ENCODE measurements at places on chromosomes 12 and 14.
A peak's percentile ranks its signal among the peaks of the same experiment; 100 is the strongest.

- DNase-seq = no peak
Measured at GRCh38 chr12:58592475-58593207, 327.7 kb downstream of the LRIG3 start.

DNA sequence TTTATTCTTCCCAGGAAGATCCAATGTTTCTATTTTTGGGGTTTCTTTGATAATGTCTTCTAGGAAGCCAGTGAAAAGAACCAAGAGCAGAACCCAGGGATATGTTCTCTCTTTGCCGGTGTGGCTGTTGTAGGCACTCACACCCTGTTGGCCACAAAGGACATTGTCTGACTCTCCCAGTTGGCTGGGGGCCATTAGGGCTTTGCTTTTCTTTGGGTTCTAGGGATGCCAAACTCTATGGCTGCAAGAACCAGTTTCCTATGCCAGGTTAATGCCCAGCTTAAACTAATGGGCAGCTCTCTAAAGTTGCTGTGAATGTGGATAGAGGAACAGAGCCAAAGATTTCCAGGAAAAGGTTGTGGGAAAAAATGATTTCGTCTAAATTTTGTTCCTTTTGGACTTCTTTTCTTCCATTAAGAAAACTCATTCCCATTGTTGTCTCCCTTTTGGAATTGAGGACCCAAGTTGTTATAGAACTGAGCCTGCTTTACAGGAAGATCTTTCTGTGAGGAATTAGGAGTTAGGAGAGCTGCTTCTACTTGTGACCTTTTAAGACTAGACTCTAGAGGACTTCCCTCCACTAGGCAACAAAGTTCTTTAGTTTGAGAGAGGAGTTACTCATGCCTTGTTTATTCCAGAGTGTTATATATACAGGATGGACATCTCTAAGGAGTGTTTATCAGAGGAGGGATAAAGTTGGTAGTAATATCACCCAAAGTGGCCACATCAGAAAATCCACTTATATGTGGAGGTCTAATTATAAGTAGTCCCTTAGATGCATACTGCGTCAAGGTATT lies 13.1 kb downstream of the COPZ1 start:
- no peak for DNase-seq

DNA sequence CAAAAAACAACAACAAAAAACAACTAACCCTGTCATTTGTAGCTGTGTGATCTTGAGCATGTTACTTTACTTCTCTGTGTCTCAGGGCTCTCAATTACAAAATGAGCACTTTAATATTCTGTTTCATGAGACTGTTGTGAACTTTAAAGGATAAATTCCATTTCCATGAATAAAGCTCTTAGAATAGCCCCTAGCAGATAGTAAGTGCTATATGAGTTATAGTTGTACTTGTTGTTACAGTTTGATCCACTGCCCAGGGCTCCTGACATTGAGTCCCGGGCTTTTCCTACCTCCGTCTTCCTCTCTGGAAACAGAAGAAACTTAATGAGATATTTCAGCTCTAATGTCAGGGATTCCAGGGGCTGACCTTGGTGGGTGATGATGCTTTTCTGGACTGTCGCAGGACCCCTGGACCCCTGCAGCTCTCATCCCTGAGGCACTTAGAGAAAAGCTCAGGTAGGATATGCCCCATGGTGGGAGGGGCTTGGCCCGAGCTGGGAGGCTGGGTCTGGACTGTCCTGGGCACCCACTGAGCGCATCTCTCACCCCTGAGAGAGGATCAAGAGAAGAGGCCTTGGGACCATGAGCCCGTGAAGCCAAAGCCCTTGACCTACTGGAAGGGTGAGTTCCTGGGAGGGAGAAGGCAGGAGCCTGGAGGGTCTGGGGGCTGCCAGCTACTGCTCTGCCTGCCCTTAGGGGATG lies 5.1 kb downstream of the P3H3 start:
- no peak for DNase-seq

GRCh38 chr14:80215081-80215480 lies 3.8 kb upstream of the DIO2 start:
- no peak for DNase-seq

GRCh38 chr14:68146818-68147217 lies 327.2 kb downstream of the RAD51B start:
- DNase-seq = peak; percentile 88

Measured in AG04450 (cell line).